ENCODE measurements at places on chromosomes 1 and 21.

- no peak for DNase-seq
Measured at GRCh38 chr1:4754816-4755215, 100.4 kb downstream of the AJAP1 start.

DNA sequence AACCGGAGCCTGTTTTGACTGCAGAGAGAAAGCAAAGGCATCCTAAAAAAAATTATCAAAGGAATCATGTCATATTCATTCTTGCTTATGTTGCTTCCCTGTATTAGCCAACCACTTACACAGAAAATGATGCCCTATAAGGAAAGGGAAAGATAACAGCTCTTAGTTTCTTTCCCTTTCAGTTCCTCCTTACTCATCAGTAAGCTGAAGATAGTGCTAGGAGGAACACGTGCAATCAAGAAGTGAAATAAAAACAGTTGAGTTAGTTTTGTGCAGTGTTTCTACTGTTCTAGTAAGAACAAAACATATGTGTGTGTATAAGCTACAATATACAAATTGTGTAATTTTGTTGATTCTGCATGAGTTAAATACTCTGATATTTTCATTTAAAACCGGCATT is 45.3 kb upstream of the MTF2 start:
- DNase-seq = no peak

- peak; percentile 90 for DNase-seq
Measured at GRCh38 chr1:204516180-204516879, at the start of gene MDM4. Gene MDM4, plus strand, starts transcription at chr1:204516406. Its CDS starts 9,113 bp downstream, at chr1:204525519.

DNA sequence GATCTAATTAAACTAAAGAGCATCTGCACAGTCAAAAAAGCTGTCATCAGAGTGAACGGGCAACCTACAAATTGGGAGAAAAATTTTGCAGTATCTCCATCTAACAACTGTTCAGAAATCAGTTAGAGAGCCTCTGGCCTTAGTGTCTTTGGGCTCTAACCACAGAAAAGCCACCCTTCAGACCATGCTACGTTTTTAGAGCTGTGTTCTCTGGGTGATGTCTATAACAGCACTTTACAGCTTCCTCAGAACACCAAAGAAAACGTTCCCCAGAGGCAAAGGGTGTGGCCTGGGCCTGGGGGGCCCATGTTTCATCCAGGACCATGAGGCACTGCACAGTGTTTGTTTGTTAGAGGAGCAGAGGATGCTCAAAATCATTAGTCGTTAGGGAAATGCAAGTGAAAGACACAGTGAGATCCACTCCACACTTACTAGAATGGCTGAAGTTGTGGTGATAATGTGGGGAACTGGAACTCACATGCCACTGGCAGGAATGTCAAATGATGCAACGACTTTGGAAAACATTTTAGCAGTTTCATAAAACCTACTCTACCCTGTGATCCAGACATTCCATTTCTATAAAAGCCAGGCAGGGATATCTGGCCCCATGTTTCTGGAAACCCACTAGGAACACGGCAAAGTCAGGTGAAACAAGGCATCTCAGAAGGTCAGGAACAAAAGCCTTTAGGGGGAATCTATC is 250.4 kb upstream of the HOOK1 start:
- no peak for DNase-seq

GRCh38 chr1:234969581-234970400 is 158.8 kb downstream of the TOMM20 start:
- DNase-seq = peak; percentile 62

- no peak for DNase-seq
Measured at GRCh38 chr1:160781186-160781766, 14.7 kb upstream of the LY9 start.

GRCh38 chr1:28950449-28950848 is 36.1 kb downstream of the EPB41 start:
- no peak for DNase-seq

GRCh38 chr1:29673228-29673500 is 436.8 kb downstream of the PTPRU start:
- no peak for DNase-seq

GRCh38 chr1:219310181-219310728 is 136.6 kb downstream of the LYPLAL1 start:
- DNase-seq = no peak

GRCh38 chr1:45230537-45230936 is 24.1 kb upstream of the ZSWIM5 start:
- DNase-seq = no peak

GRCh38 chr1:206960676-206961386 is 9.4 kb downstream of the FCAMR start:
- no peak for DNase-seq

DNA sequence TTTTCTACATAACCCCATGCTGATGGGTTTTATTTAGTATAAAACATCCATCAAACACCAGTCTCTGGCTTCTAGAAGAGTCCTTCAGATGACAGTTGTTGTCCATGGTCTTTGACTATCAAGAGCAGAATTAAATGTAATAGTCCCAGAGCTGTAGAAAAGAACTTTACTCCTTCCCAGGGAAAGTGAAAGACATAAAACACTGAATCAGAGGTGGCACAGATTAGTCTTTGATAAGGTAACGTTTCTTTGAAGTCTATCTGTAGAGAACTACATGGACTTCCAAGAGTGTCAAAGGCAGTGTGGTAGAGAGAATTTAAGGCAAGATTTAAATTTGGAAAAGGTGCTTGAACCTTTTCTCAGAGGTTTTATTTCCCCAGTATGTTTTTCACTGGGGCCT is 21.9 kb downstream of the SYNC start:
- no peak for DNase-seq

DNA sequence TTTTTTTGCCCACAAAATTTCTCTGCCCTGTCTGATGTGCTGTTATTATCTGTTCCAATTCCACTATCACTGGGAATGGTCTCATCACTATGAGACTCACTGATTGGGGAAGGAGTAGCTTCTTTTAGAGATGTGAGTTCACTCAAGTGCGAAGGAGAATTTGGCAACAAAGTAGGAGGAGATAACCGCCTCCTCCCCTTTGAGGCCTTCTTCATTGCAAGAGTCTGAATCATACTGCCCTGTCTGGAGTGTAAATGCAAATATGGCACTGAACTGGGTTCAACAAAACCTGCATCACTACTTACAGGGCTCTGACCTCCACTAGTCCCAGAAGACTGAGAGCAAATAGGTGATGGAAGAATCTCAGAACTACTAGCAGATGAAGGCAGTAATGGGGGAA is 83.4 kb downstream of the ASH1L start:
- DNase-seq = no peak

GRCh38 chr1:58551186-58552140 is 4.9 kb upstream of the OMA1 start:
- no peak for DNase-seq

DNA sequence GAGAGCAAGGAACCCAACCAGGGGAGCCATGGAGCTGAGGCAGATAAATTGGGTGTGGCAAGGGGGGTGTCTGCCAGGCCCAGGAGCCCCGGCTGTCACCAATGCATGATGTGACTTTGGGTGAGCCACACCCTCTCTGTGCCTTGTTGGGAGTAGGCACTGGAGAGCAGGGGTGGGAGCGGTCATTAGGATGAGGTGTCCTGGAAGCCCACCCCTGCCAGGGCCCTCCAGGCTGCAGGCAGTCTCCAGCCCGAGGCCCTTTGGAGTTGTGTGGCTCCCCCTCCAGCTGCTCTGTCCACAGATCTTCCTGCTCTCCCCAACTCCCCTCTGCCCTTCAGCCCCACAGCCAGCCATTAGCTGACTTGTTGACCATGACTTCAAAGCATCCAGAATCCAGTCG is 11.4 kb downstream of the MX2 start:
- DNase-seq = no peak

- DNase-seq = no peak
Measured at GRCh38 chr1:242162140-242162539, 163.2 kb upstream of the MAP1LC3C start.

DNA sequence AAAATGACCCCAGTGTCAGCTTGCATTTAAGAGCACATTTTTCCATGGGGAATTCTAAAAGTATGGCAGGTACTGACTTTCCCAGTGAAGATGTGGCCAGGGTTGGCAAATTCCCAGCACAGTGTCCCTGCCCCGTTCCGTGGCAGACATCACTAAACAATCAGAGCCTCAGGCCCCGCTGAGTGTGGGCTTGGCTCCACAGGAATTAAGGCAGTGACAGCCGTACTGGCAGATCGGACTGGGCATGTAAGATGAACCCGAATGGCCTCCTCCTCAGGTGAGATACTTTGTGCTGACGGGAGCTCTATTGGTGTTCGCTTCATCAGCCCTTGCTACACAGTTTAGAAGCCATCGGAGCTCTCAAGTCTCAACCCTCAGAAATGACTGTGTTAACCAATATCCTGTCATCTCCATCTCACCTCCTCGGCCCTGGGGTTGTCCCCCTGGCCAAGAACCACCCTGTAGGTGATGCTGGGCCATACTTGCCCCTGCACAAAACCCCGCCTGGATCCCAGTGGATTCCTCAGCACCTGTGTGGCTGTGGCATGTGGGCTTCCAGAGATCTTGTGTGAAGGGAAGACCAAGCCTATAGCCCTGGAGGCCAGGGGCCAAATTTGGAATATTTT is 29.0 kb upstream of the ABCG1 start:
- DNase-seq = no peak

DNA sequence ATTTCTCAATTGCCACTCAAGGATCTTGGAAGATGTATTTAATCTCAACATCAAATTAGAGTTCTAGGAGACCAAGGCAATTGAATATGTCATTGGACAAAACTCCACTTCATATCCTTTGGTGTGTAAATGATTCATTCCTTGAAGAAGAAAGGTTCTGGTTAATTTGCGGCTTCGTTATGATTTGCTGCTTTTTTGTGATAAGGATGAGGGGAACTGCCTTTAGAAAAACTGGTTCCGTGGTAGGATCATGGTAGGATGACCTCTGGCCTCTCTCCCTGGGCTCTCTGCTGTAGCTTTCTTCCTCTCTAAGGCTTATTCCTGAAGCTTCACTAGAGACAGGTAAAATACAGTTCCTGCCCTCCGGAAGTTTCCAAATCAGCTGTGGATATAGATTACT is 51.5 kb upstream of the ERRFI1 start:
- DNase-seq = no peak

DNA sequence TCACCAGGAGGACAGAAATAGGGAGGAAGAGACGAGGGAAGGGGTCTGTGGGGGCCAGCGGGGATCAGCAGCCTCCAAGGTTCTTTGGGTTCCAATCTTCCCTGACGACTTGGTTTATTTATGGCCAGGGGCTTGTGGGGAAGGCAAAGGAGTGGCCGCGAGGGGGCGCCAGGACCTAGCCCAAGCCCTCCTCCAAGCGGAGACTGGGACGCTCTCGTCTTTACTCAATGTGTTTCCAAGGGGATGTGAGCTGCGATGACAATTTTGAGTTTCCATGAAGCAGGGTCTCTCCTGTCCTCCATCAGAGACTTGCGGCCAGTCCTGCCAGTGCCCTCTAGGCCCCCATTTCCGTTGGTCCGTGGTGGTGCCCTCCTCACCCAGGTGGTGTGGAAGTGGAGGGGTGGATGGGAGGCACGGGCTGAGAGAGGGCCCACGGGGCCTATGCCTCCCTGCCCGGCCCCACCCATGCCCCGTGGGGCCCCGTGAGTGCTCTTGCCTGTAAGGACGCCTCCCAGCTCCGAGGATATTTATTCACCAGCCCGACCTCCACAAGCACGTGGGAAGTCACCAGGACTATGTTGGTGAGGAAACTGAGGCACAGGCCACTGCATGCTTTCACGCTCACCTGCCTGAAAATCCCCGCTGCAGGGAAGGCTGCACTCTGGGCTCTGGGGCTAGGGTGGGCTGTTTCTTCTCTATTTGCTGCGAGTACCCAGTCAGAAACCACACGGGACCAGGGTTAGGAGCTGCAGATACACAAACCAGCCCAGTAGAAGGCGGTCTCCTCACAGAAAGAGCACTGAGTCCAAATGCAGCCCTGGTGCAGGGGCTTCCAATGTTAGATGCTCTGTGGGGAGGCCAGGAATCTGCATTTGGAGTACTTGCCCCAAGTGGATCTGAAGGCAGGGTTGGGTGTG is 26.5 kb downstream of the DMRTB1 start:
- DNase-seq = no peak

DNA sequence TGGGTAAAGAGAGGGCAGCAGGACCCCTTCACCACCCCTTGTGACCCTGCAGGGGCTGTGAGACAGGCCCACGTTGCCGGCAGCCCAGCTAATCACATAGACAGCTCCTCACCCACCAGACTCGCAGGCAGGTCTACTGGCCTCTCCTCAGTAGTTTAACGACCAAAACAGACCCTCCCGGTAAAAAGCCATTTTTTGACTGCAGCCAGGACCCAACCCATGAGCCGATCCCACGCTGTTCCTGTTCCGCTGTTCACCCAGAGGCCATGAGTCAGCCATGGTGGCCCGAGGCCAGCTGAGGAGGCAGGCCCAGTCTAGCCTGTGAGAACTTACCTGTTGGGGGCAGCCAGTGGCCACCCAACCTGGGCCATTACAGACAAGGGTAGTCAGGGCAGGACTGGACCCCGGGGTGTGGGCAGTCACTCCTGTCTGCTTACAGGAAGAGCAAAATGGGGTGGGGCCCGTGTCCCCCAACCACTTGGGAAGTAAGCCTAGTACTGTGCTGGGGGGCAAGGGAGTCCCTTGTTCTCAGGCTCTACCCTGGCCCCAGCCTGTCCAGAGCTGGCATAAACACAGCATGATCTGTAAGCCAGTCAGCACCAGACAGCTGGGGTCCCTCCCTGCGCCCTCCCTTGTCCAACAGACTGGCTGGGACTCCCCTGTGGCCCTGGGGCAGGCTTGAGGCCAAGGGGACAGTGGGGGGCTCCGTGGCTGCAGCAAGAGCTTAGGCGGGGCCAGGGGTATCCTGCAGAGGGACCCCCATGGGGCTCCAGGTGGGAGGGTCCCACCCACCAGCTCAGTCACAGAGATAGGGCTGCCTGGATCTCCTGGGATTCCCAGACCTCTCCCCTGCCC is 61.9 kb downstream of the WNT9A start:
- DNase-seq = no peak

DNA sequence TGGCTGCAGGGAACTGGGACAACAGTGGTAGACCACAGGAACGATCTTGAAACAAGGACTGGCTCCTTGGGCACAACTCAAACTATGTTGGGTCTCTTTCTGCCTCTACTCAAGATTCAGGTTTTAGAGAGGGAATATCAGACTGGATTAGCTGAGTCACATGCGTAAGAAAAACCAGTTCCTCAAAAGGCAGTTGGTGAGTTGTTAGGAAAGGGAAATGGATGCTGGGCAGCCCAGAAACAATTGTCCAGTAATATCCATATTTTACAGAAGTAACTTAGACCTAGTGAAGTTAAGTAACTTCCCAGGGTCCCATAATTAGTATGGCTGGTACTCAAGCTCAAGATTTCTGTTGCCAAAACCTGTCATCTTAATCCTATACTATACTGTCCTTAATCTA is 27.0 kb upstream of the TMEM39B start:
- DNase-seq = no peak

- DNase-seq = no peak
Measured at GRCh38 chr1:65001231-65001792, 35.0 kb upstream of the JAK1 start.

- DNase-seq = no peak
Measured at GRCh38 chr21:34792504-34793089, 123.8 kb downstream of the CLIC6 start.

- no peak for DNase-seq
Measured at GRCh38 chr1:232793944-232794343, 11.3 kb upstream of the MAP10 start.
